Renal pelvis (tissue), 12 donors: ENCODE measurements at places on chromosomes 16 and 17. TPM values are rescaled to one million over a fixed set of nuclear protein-coding genes. Genes with fewer than 3 reads are reported as not detected.
A peak's percentile ranks its signal among the peaks of the same experiment; 100 is the strongest.

CSHL1 gene
- not detected for polyA plus RNA-seq

HEATR9 gene
- 0.06 TPM for polyA plus RNA-seq

MSLN gene
- 17.4 TPM for polyA plus RNA-seq

RPUSD1 gene
- 13.5 TPM for polyA plus RNA-seq

CCL5 gene
- 1.4 TPM for polyA plus RNA-seq

CACNG4 gene
- 3.9 TPM for polyA plus RNA-seq

CALB2 gene
- 0.40 TPM for polyA plus RNA-seq

BRICD5 gene
- 9.4 TPM for polyA plus RNA-seq

HSD11B2 gene
- polyA plus RNA-seq: 77.6 TPM

GGT6 gene
- polyA plus RNA-seq: 9.5 TPM

SLC35G3 gene
- not detected for polyA plus RNA-seq

GRCh38 chr17:6599364-6599763 lies 41.1 kb downstream of the KIAA0753 start:
- DNase-seq: no peak

DNA sequence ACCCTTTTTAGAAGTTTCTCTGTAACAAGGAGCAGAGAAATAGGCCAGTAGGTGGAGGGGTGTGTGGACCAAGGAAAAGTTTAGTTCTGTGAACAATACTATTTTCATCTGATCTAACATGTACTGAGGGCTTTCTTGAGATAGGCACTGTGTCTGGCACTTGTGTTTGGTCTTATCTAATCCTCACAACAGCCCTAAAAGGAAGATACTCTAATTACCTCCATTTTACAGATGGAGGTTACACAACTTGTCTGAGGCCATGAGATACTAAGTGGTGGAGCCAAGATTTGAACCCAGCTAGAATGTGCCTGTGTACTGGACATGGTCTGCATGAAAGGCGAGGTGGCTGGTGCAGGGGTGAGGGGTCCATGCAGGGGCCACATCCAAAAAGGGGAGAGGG lies 4.5 kb downstream of the TNFSF12 start:
- no peak for DNase-seq

GRCh38 chr16:24015923-24016322 lies 180.1 kb downstream of the PRKCB start:
- DNase-seq: no peak

DNA sequence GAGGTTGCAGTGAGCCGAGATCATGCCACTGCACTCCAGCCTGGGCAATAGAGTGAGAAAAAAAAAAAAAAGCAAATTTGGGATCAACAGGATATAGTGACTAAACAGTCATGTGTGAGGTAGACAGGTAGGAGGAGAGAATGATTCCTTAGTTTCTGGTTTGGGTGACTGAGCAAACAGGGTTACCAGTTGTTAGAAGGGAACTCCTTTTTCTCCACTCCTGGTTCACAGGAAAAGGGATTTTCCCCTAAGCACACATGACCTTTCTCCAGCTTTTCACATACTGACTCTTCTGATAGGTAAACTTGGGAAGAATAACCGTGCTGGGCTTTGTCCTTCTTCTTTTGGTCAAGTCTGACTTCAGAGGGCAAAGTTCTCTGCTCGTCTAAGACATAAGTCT lies 17.3 kb upstream of the WSCD1 start:
- DNase-seq: no peak

DNA sequence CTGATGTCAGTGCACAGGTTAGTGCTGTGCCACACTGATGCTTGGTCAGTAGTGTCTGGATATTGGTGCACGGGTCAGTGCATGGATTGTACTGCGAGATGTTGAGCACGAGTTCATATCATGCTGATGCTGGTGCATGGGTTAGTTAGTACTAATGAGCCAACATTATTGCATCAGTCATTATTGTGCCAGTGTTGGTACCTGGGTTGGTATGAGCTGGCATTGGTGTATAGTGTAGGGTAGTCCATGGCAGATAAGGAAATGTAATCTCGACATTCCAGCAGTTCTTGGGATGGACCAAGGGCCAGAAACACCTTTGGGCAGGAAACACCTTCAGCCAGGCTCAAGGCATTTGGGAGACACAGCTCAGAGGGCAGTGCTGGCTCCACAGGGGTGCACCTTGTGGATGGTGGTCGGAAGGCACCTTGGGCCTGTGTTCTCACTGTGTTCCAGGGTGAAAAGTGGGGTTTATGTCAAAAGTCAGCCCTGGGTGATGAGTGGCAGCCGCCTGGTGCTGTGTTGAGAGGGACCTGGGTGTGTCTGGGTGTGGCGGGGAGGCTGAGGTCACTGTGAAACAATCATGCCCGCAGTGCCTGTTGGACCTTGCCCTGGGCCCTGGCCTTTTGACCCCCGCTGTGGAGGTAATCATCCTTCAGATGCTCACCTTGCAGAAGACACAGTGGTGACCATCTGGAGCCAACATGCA lies 100.7 kb upstream of the ZNF469 start:
- no peak for DNase-seq

DNA sequence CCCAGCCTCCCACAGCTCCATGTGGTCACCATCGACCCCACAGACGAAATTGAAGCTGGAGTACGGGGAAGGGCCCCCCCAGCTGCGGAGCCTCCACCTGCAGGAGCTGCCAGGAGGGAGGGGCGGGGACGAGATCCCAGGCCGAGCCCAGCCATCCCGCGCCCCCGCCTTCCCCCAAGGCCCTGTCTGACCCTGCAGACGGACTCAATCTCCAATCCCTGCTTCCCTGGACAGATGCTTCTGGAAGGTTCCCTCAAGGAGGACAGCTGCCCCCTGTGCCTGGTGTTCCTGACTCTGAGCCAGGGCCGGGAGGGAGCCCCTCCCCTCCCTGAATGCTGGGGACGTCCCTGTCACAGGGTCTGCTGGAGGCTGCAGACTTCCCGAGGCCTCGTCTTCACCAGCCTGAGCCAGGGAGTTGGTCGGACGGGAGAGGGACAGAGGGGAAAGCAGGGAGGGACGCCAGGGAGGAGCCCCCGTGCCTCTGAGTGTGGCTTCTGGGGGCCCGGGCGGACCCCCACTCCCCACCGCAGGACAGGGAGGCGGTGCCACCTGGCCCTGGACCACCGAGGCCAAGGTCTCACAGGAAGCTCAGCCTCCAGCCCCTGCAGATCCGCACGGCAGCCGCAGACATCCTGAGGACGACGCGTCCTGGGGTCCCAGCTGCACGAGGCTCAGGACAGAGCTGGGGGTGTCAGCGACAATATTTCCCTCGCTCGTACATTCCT lies 21.3 kb upstream of the C1QTNF8 start:
- no peak for DNase-seq

GRCh38 chr17:39461926-39462569 lies 762 bp downstream of the CDK12 start:
- peak; percentile 28 for DNase-seq

DNA sequence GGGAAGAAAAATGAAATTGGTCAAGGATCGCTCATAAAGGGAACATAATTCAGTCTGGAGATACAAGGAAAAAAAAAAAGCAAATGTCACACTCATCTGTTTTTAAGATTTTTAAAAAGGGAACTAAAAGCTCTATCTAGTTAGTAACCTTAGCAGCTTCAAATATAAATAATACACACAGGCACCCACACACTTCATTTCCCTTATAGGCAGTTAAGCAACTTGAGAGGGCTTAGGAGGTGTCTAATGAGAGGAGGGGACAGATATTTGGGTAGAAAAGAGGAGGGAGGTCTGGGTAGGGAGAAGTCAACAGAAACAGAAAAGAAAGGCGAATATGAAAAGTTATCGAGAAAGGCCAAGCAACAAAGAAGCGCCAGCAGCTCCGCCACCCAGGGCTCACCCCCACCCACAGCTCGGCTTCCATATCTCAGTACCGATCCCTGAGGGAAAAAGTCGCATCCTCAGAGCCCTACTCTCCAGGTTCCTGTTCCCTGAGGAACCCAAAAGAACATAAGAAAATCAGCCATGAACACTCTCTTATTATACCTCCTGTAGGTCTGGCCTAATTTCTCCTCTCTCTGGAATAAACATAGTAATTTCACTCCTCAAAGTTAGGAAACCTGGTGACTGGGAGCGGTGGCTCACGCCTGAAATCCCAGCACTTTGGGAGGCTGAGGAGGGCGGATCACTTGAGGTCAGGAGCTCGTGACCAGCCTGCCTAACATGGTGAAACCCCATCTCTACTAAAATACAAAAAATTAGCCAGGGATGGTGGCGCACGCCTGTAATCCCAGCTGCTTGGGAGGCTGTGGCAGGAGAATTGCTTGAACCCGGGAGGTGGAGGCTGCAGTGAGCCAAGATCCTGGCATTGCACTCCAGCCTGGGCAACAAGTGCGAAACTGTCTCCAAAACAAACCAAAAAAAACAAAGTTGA lies 69.6 kb upstream of the RCVRN start:
- no peak for DNase-seq

GRCh38 chr16:66947302-66948065 lies 12.2 kb downstream of the CES2 start:
- peak; percentile 87 for DNase-seq

DNA sequence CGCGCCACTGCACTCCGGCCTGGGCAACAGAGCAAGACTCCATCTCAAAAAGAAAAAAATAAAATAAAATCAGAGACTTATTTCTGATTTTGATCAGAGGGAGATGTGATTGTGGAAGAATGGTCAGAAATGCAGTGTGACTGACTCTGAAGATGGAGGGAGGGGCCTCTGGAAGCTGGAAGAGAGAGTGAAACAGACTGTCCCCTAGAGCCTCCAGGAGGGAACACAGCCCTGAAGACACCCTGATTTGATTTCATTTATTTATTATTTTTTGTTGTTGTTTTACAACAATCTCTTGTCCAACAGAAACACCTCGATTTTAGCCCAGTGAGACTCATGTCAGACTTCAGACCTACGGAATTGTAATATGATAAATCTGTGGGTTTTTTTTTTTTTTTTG lies 26.1 kb downstream of the BCL7C start:
- DNase-seq: no peak

DNA sequence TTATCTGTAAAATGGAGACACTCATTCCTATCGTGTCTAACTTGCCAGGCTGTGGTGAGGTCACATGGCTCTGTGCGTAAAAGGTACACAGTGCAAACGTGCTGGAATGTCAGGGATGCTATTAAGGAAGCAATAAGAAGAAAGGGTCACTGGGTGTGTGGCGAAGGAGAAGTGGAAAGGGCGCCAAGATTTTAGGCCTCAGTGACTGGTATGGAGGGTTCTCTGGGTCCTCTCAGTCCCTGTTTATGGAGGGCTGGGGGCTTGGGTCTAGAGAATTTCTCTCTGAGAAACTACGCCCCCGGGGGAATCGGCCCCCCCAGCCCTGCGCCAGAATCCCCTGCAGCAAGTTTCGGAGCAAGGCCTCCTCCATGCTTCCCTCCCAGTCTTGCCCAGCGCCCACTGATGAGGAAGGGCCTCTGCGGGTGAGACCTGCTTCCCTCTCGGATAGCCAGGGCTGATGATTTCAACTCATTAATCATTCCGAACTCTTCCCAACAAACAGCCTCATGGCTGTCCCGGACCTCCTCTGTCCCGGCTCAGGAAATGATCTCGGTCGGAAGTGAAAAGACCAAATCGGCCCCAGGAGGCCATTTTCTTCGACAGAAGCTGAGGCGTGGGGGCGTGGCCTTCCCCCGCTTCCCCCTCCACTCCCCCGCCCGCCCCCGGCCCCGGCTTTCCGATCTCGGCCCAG lies 1.2 kb upstream of the HEXIM1 start:
- peak; percentile 86 for DNase-seq

DNA sequence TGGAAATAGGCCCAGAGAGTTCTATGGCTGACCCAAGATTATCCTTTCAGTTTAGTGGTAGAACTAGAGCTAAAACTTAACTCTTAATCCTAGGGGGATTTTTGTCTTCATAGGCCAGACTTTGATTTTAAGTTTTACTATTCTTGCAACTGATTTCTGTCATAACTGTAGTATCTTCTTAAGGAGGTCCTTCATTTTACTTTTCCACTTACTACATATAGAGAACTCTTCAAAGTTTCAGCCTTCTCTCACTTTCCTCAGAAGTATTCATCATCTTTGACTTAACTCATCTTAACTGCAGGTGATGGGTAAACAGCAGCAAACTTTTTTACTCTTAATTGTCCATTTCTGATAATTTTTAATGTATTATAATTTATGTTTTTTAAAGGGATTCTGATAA lies 23.4 kb downstream of the RBBP6 start:
- DNase-seq: no peak

- DNase-seq: no peak
Observed at GRCh38 chr17:80969674-80970043, 22.0 kb upstream of the CHMP6 start.

- DNase-seq: no peak
Observed at GRCh38 chr17:14355556-14355955, 54.7 kb downstream of the HS3ST3B1 start.

GRCh38 chr17:8503807-8504206 lies 68.1 kb downstream of the NDEL1 start:
- no peak for DNase-seq

DNA sequence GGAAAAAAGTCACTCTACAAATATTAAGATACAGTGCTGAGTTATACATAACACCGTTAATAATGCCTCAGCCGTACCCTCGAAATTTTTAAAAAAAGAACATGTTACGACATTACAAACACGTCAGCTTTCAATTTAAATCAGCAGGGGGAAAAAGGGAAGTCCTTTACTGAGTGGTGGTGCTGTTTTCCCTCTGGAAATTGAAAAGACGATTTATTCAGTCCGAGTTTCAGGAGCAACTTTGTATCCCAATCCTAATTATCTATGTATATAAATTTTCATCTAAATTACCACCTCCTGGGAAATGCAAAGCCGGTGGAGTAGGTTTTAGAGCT lies 1.3 kb downstream of the NETO2 start:
- DNase-seq: peak; percentile 12

GRCh38 chr17:79420318-79421243 lies 190.3 kb downstream of the RBFOX3 start:
- DNase-seq: no peak

DNA sequence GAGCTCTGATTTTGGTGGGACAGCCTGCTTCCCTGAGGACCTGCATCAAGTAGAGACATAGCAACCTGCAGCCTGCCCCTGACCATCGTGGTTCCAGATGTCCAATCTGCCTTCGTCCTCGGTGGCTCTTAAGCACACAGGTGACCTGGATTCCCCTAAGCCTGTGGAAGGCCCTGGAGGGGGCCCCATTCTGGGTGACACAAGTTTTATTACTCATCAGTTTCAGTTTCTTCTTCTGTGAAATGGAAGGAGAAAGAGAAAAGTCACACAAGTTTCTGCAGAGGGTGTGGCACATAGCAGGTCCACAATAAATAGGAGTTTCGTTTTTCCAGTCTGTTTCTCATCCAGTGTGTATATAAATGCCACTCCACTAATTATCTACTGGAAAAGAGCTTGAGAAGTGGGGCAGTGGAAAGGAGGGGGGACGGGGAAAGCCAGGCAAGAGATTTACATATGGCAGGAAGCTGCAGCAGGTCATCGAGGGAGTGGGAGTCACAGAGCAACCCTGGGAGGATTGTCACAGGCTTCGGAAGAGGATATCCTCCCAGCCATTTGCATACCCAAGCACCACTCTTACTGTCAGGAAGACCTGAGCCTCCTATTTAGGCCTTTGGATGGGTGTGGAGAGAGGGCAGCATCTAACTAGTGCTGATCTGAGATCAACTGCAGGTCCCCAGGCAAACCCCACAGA lies 10.0 kb upstream of the NOS2 start:
- no peak for DNase-seq
